ENCODE measurements at places on chromosomes 2 and 18.

DNA sequence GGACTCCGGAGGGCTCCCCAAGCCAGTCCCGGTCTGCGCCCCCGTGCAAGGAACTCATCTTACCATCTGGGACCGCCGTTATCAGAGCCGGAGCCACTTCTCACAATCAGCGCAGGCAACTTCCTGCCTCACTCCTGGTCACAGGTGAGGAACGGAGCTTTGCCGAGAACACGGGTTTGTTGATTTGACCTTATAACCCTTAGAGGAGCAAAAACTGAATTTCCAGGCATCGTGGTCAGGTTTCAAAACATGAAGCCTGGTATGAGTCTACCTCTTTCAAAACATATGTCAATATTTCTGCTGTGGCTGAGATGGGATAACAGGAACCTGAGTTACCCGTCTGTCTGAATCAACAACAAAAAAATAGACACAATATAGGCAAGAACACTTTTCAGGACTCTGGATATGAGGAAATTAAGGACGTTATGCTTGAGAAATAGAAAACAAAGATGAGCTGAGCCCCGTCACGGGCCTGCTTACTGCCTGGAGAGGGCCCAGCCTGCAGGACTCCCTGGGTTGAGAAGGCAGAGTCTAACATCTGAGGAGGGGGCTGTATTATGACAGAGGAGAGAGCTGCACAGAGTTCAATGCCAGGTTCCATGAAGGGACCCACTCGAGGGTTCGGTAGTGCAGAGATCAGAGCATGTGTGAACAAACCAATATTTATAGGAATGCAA lies 148.7 kb downstream of the NDUFA10 start:
- no peak for ATAC-seq

DNA sequence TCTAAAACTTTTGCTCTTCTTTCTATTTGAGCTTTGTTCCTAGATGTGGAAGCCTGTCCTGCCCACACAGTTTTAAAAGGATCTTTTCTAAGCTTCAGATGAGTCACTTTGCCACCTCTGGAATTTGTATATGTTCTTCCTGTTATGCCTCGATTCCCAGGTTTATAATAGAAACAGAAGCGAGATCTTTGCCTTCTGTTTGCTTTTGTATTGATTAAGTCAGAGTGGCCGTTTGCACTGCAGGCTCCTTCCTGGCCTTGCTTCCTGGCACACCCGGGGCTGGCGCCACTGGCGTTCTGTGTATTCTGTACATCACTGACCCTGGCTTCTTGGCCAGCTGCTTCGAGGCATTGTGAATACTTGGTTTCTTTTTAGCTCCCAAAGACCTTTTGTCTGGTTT lies 91.8 kb downstream of the MTCL1 start:
- ATAC-seq: no peak

- ATAC-seq: no peak
These were observed 222.7 kb downstream of the CDH2 start for GRCh38 chr18:27954226-27954625.

DNA sequence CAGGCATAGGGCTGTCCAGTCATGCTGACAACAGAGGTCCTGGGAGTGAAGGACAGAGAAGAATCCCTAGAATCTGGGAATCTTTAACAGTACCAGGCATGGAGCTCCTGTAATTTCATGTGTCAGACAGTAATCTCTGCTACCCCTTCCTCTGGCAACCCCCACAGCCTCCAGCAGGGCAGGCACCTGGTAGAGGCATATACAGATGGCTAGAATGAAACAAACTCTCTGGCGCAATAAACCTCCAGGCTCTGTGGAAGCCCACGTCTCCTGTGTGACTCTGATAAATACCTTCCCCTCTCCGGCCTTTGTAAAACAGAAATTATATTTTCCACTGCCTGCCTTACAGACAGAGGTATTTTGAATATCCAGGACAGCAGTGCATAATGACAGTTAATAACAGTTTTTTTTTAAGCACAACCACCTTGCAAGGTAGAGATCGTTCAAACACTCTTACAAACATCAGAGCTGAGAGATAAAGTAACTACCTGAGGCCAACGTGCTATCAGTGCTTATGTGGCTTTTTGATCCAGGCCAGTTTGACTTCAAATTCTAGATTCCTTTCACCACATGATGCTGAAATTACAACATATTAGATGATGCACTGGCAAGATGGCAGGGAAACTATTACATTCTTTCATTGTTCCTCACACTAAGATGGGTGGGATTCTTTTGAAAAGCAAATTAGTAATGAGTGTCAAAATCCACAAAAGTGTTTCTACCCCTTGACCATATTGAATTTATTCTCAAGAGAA lies 47.7 kb upstream of the TMEM247 start:
- no peak for ATAC-seq

DNA sequence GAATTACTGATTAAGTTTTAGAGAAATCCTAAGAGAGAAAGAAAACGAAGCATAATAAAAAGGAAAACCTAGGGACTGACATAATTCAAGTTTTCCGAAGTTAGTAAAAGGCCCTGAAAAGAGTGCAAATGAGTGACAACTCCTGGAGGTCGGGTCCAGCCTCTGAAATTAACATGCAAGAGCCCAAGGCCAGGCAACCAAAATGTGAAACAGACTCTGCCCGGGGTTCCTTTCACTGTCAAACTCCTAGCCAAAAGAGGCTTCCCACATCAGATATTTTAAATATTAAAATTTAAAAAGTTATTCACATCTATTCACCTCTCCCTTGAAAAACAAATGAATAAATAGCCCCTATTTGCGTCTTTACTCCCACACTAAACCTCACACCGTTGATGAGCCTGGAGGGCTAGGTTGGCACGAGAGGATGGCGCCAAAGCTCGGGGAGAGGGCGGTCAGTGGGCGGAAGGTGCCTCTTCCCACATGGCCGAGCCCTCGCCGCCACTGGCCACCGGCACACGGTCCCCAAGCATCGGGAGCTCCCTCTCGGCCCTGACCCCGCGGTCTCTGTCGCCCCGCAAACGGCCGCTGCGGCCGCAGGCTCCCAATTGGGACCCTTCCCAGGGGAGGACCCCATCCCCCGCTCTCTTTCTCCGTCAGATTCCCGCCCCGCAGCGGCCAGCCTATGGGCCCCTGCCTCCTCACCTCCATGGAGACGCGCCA lies 630 bp downstream of the PPM1G start:
- peak; percentile 7 for ATAC-seq

DNA sequence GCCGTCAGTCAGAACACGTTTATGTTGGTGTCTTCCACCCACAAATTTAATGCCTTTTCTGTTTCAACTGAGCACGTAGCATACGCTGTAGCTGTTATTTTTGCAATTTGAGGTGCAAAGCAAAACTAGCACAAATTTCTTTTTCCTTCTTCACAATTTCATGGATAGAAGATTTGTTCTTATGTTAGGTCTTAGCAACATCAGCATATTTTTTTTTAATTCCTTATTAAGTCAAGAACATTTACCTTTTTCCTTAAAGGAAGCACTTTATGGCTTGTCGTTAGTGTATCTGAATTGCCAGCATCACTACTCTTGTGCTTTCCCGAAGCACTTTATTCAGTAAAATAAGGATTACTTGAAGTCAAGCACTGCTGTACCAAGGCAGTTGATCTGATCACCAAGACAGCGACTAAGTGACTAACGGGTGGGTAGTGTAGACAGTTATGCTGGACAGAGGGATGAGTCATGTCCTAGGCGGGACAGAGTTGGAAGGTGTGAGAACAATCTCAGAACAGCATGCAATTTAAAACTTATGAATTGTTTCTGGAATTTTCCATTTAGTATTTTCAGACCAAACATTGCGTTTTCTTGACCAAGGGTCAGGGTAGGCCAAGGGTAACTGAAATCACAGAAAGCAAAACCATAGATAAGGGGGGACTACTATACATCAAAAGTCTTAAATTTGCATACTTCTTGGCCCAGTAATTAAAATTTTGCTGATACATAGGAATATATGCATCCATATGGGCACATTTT lies 13.3 kb downstream of the BABAM2 start:
- no peak for ATAC-seq
